Epithelial cell of esophagus (primary cell): ENCODE measurements at places on chromosomes 5 and 9.

DNA sequence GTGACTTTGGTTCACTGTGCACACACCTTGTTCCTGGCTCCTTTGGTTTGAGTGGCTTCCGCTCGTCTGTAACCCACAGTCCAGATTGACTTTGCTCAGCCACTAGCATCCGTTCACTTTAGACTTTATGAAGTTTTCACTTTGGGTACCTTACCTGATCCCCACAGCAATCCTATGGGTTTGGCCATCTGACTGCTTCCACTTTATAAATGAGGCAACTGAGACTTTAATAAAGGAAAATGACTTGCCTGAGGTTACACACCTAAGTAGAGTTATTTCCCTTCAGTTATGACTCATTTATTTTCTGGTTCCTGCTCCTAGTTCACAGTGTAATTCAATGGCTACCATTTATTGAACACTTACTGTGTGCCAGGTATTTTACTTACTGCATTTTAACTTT is 94.2 kb upstream of the SAP30L start:
- peak; percentile 51 for DNase-seq

DNA sequence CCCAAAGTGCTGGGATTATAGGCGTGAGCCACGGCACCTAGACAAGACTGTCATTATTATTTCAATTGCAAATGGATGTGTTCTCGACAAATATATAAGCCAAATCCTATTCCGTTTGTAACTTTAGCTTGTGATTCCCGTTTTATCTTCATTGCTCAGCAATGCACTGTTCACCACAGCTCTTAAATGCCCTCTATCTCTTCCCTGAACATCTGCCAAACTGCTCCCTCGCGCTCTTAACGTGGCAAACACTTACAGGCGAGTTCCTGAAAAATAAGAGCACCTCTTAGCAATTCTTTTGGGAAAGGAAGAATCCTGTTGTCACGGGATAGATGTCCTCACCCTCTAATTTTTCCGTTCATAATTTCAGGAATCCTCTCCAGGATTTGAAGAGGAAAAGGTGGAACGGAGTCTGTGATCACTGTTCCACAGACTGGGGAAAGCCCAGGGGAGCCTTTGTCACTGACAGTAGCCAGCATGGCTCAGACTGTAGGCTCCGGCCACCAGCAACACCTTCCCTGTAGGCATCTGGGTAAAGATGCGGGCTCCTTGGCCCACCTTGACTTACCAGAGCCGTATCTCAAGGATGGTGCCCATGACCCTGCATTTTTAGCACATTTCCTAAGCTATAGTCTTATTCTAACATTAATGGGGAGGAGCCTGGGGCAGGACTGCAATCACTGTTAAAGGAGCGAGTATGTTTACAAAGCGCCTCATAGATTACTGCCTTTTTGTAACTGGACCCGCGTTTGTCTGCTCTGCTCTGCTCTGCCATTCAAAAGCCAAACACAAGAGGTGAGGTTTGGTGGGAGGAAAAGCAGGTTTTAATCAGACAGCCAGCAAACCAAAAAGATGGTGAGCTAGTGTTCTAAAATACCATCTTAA is 20.2 kb upstream of the GNPDA1 start:
- no peak for DNase-seq

DNA sequence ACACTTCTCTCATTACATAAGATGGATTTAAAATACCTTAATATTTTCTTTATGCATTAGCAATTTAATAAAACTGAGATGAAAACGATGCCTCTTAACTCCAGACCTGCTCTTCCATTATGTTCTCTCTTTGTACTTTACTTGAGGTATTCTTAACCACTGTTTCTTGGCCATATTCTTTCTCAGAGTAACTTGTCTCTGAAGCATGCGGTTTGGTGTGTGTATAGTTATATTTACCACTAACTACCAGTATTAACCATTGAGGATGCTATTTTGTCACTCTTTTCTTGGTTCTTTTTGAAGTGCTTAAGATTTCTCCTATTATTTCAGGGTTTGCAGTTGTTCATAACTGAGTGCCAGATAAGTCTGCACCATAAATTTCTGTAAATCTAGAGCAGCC is 17.9 kb downstream of the TMEM167A start:
- no peak for DNase-seq

DNA sequence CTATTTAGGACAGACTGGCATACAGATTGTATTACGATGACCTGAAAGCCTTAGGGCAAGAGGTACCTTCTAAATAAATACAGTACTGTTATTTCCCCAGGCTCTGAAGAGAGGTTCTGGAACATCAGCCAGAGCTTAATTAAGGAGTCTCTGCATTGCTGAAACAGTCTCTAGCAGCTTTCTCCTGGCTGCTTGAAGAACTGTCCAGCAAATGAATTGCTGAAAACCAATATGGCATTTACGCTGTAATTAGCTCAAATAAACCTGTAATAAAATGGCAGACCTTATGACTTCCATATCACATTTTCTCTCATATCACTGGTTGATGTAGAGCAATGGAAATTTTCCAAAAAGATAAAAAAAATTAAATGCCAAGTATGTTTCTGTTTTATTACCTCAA is 636.3 kb downstream of the GABRG2 start:
- peak; percentile 0 for DNase-seq

DNA sequence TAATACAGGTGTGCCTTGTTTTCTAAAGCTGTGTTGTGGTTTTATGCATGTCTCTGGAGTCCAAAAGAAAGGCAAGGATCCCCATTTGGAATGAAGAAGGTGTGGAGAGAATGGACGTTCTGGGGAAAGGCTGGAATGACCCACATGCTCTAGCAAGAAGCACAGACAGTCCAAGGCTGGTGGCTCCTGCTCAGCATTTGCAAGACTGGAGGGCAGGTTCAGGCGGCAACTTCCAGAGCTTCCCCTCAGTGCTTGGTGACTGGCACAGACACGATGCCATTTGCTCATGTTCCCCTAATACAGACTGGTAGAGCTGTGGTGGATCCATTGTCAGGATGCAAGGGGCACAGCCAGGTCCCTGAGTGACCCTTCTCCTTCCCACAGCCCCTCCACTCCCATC is 8.2 kb downstream of the SLC22A4 start:
- no peak for DNase-seq

DNA sequence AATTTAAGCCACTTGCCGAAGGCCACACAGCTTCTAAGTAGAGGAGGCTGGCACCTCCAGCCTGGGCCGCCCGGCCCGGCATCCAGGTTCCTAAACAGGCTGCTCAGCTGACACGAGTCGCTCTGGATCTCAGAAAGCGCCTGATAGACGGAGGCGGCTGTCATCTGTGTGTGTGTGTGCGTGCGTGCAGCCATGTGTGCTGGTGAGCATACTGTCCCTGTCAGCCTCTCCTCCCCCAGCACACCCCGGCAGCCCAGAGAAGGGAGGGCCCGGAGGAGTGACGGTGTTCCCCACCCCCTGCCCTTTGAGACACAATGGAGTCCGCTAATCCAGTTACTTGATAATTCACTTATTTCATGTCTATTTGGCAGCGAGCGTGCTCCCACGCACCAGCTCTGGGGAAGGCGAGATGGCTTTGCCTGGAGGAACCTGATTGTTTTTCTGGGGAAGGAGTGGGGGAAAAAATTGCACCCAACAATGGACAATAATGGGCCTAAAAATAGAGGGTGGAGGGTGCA is 20.0 kb downstream of the NTNG2 start:
- DNase-seq = no peak

GRCh38 chr5:146441896-146442295 is 5.2 kb upstream of the TCERG1 start:
- peak; percentile 87 for DNase-seq

GRCh38 chr5:125402787-125403186 is 656.3 kb upstream of the ZNF608 start:
- no peak for DNase-seq

DNA sequence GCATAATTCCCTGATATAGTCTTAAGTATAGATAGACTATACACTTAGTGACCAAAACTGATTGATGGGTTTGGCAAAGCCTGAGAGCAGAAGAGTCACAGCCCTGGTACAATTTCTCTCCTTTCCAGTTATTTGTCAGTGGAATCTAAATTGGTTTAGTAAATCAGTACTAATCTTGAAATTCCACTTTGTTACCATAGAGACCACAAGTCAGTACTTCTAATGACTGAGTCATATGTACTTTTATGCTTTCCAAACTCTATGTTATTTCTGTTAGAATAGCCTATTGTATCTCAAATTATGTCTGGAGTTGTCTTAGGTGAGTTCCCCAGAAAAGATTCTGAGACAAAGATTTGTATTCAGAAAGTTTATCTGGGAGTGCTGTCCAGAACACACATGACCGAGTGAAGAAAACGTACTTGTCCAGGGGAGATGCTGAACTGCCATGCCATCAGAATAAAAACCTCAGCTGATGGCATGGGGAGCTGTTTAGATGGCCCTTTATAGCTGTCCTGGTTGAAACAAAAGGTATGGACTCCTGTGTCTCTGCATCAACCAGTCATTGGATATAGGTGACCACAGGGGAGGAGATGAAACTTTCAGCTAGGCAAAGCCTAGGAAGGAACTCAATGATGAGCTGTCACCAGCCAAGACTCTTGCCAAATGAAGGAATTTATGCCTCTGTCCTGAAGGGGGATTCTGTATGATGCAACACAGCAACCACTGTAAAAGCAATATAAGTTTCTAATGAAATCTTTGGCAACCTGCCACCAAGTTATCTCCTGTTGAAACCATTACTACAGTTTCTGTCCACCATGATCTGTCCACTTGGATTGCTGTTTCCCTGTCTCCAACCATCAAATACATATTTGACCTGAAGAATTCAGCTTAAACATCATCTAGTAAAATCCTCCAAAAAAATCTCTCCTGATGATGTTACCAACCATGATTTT is 18.0 kb upstream of the SMC2 start:
- DNase-seq = peak; percentile 45

- DNase-seq = no peak
These were observed 379.1 kb downstream of the ENC1 start for GRCh38 chr5:74261421-74261820.

DNA sequence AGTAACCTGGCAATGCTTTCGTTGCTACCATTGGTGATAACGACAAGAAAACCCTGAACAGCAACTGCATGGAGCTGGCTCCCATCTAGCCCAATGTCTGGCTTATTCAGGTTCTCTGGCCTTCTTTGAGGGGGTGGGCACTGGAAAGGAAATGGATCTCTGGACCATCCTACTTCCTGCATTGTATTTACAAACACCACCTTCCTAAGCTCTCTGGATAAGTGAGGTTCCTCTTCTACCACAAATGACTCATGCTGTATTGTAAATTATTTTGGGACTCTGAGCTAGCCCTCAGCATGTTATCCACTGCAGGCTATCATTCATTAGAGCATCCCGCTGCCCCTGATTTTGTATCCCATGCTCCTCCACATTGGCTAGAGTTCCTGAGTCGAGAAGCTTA is 136.9 kb upstream of the KLF9 start:
- DNase-seq = no peak

DNA sequence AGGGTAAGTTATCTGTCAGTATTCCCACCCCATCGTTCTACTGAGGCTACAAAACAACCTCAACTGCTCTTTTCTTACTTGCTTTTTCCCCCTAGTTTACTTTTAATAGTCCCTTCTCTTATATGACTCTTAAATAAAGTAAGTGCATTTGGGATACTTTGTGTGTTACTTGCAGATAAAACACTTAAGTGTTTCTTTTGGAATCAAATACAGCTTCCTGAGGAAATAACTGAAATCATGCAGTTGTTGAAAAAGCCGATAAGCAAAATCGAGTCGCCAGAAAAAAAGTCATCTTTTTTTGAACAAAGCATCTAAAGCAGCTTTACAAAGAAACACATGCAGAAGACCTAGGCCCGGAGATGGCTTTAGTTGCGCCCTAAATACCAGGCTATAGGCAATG is 53.5 kb upstream of the EPB41L4A start:
- no peak for DNase-seq

DNA sequence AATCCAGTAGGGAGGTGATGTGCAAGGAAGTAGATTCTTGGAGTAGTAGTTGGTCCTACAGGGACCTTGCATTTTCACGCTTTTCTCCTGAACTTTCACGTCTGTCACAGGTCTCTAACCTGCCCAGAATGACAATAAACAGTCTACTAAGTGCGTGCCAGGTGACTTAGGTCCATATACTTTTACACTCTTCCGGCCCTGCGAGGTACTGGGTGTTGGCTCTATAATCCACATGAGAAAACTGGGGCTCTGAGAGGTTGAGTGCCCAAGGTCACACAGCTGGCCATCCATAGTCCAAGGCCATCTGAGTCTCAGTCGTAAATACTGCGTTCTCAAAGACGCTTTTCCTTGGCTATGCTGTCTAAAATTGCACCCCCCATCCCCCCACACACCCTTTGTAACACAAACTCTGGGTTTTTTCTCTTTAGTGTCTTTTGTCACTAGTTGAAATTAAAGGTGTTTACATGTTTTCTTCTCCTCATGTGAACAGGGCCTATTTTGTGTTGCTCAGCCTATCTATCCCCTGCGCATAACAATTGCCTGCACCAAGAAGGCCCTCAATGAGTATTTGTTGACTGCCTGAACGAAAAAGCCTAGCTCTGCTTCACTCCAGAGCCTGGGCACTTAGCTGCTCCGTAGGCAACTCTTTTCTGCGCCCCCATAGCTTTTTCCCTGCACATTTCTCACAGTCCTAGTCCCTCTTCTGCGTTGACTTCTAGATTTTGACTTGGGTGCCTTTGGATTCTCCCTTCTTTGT is 943 bp downstream of the SFXN1 start:
- DNase-seq = no peak

DNA sequence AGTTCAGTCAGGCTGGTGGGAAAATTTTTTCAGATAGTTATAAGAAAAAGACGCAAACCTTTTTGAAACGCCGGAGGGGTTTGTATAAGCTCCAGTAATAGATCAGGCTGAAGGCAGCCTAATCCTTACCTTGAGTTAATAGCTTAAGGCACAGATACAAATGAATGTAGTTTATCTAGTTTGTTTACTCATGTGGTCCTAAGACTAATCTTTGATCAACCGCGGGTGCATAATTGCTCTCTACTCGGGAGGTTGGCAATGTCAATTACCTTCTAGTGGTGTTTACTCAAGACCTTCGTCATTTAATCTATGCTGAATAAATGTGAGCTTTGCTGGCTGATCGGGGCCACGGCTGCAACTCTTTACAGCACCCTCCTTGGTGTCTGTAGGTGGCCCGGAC is 665 bp upstream of the INSL4 start:
- peak; percentile 38 for DNase-seq

GRCh38 chr5:171632616-171633015 is 153.0 kb upstream of the SMIM23 start:
- DNase-seq = no peak

- DNase-seq = peak; percentile 40
These were observed 217.6 kb downstream of the NDUFS4 start for GRCh38 chr5:53777864-53778618.

GRCh38 chr5:66898241-66898995 is 298.2 kb downstream of the CD180 start:
- DNase-seq = peak; percentile 61
